ENCODE measurements at places on chromosomes 5 and 9.

GRCh38 chr5:114327987-114328386 is 33.9 kb upstream of the KCNN2 start:
- no peak for DNase-seq

- no peak for DNase-seq
Observed at GRCh38 chr5:69261034-69261433, 26.3 kb downstream of the CDK7 start.

GRCh38 chr5:39714036-39714698 is 289.4 kb upstream of the DAB2 start:
- no peak for DNase-seq

DNA sequence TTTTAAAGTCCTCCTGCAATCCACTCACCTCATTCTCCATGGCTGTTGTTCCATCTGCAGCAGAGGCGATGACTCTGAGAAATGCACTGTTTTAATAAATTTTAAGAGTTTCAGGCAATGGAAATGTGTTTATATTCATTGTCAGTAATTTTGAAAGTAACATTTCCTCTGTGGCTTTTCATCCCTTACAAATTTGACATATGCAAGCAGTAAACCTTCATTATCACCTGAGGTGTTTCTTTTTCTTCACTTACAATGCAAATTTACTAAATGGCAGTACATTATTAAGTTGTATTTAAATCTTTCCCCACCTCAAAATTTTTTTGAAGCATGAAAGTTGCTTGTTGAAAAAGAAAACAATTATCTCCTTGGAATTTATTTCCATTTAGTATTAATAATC is 136.9 kb downstream of the DIRAS2 start:
- no peak for DNase-seq

GRCh38 chr5:141633871-141634561 is 2.6 kb downstream of the HDAC3 start:
- DNase-seq = no peak

DNA sequence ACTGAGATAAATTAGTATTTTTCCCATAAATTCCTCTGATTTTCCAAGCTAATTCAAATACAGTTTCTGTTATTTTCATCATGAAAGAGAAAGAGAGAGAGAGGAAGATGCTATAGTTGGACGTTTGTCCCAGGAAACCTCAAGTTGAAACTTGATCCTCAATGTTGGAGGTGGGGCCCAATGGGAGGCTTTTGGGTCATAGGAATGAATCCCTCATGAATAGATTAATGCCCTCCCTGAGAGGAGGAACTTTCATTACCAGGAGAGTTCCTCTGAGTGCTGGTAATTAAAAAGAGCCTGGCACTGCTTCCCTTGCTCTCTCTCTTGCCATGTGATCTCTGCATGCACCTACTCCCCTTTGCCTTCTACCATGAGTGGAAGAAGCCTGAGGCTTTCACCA is 189.9 kb upstream of the SMC2 start:
- DNase-seq = no peak

DNA sequence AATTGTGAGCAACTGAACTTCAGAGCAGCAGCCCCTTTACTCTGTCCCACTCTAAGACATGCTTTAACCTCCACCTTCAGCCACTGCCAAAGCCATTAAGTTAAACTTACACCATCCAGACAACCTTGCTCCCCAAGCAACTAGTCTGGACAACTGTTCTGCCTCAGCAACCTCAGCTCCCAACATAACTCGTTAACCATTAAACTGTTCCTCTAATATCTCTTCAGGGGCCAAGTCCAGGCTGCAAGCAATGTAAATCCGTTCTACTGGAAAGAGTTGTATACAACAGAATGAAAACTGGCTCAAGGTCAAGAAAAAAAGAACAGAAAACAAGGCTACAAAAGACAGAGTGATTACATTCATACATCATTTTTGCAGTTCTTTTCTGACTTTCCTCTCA is 131.7 kb upstream of the TARS1 start:
- DNase-seq = no peak

- no peak for DNase-seq
Observed at GRCh38 chr9:104068546-104068945, 25.6 kb upstream of the SMC2 start.

- DNase-seq = no peak
Observed at GRCh38 chr9:107945493-107945892, 455.9 kb upstream of the KLF4 start.

DNA sequence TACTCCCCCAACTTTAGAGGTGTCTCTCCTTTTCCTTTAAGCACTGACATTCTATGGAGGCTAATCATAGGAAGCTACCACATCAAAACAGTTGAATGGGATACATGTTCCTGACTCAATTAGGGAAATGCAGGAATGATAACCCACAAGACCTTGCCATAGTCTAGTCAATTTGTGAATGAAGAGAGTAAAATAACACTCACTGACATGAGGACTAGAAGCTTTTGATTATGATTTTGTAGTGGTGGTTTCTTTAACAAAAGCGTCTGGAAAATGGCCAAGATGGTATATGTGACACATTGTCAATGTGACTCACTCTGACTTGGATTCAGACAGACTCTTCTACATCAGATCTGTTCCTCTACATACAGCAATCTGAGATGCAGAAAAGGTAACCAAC is 13.7 kb upstream of the PRELID2 start:
- DNase-seq = no peak

- DNase-seq = no peak
Observed at GRCh38 chr5:179381691-179382090, 36.4 kb upstream of the ADAMTS2 start.

GRCh38 chr5:53041071-53041692 is 52.0 kb downstream of the ITGA2 start:
- DNase-seq = no peak

- DNase-seq = no peak
Observed at GRCh38 chr5:15966651-15967050, 212.9 kb downstream of the MARCHF11 start.

DNA sequence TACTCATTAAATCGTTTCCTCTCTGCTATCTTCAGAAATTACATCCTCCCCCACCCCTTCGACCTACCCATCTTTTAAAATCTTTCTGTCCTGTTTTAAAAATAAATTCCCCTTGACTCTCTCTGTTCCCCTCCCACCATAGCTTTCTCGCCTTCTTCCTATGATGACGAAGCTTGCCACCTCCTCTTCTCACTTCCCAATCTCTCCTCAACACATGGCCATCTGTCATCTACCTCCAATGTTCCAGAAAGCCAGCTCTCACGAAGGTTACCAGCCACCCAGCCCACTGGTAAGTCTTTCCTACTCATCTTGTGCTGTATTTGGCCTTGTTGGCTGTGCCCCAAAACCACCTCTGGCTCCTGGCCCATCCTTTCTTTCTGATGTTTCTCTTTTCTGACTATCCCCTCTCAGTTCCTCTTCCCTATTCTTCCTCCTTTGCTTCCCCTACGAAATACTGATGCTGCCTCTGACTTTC is 346.3 kb downstream of the ENC1 start:
- DNase-seq = no peak

- no peak for DNase-seq
Observed at GRCh38 chr9:77013932-77014596, 5.4 kb upstream of the FOXB2 start.

- DNase-seq = no peak
Observed at GRCh38 chr5:79474367-79475151, 39.4 kb downstream of the HOMER1 start.

- no peak for DNase-seq
Observed at GRCh38 chr5:62779010-62779422, 200.4 kb downstream of the LRRC70 start.

DNA sequence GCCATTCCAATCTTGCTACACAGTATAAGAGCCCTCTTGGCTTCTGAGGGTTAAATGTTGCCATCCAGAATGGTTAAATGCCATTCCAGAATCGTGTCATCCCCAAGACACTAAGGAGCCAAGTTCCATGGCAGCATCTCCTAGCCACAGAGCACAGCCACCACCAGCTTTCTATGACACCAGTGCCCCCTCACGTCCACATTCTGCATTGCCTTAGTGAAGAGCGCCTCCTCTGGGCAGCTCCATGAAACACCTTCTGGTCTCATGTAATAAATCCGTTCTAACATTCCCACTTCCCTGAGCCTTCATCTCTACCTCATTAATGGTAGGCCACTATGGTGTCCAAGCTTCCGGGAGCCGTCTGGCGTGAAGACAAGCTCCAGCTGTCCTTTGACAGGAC is 12.4 kb downstream of the CBY3 start:
- DNase-seq = no peak

DNA sequence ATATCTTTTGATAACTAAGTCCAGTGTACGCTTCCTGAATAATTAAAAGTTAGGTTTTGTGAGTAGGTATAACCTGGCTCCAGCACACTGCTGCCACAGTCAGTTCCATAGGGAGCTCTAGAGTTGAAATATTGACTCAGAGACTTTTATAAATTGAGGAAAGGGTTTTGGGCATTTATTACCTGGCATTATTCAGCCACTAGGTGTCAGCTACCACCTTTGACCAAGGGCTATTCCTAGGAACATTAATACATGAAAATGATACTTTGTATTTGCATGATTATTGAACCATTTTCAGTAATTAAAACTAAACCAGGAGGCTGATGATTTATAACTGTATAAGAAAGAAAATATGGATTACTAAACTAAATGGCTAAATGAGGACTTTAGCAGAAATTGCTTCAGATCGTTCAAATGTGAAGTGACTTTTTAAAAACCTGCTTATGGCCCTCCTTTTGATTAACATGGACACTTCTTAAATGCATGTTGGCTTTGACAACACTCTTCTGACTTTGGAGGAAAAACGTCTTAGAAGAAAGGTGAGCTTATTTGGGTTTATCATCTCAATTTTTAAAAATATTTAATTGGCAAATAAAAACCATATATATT is 83.0 kb downstream of the SMC2 start:
- no peak for DNase-seq

DNA sequence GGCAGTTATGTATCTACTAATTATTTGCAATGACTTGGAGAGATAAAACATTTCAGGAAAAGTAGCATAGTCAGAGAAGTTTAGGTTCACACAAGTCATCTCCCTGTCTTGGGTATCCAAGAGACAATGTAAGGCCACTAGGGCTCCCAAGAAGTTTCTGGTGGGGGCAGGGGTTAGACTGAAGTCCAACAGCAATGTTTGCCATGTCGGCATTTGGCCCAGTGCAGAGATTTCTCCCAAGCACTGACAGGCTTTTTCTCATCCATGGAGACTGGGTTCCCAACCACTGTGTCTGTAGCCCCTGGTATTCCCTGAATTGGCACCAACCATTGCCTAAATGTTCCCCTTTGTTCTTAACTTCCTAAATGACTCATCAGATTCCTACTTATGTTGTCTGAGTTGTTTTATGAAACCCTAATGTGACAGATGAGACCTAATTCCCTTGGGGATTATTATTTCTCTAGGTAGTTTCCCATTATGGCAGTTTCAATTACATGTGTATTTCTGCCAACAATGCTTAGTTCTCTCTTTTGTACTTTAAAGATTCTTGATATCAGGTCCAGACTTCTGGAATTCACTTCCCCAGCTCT is 103.6 kb upstream of the EGFLAM start:
- DNase-seq = no peak

GRCh38 chr5:123157791-123158581 is 68.9 kb downstream of the PRDM6 start:
- DNase-seq = no peak

DNA sequence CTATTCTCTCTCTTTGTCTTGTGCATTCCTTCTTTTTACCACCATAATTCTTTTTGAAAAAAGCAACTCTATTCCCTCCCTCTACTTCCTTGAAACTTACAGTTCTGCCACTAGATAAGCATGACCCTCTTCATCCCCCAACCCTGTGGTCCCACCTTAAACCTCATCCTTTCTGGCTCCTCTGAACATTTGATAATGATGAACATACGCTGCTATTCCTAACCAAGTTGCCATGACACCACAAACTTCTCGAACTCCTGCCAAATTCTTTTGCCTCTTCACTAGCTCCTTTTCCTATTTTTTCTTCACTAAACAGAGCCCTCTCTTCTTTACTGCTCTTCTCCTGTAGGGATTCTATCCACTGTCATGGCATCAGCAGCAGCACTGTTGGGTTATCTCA is 57.1 kb downstream of the MOCS2 start:
- no peak for DNase-seq

DNA sequence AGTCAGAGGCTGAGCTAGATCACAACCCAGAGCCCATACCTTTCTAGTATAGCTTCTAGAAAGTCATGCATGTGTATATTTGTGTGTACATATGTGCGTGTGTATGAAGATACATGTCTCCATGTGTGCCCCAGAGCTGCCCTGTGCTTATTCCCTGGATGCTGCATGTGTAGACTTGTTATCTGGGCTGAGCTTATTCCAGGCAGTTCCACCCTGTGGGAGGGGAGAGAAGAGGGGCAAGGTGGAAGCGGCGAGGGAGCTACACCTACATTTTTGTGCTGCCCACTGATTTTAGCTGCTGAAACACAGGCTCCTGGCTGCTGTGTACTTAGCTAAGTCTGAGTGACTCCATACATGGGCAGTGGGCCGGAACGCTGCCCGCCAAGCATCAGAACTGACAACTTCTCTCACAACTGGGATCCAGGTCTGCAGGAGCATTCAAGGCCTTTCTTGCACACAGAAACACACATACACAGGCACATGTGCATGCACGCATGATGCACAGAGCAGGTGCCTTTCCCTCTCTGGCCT is 38.0 kb upstream of the XPA start:
- no peak for DNase-seq

GRCh38 chr5:148910216-148910615 is 83.8 kb downstream of the ADRB2 start:
- DNase-seq = no peak

GRCh38 chr5:21013237-21013636 is 1025.2 kb upstream of the CDH18 start:
- no peak for DNase-seq

- no peak for DNase-seq
Observed at GRCh38 chr5:104146652-104147051, 584.1 kb upstream of the NUDT12 start.

DNA sequence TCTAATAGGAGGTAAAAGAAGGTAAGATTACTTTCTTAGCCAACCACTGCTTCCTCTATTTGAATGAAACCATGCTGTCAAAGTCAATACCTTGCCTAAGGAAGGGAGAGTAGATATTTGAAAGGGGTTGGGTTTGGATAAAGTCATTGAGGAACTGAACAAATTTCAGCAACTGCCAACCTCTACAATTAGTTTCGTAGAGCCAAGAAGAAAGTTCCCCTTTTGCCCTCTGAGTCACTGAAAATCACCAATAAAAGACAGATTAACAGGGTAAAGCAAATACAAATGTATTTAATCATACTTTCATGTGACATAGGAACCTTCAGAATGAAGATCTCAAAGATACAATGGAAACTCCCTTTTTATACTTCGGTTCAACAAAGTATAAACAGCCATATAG is 615.7 kb downstream of the GABRG2 start:
- DNase-seq = no peak

- peak; percentile 41 for DNase-seq
Observed at GRCh38 chr5:95631991-95632675, 12.2 kb downstream of the GPR150 start.

GRCh38 chr9:2230362-2230761 is 215.2 kb downstream of the SMARCA2 start:
- DNase-seq = no peak

DNA sequence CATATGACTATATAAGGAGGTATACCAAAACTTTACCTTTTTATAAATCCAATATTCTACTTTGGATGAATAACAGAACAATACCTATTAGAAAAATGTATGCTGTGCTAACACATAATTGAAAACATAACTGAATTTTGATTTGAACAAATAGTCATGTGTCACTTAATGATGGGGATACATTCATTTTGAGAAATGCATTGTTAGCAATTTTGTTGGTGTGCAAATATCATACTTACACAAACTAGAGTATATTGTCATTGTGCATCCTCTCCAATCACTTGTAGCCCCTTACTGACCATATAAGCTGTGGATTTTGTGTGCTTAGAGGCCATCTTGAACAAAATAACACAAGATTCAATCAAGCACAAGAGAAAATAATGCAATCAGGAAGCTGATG is 72.3 kb upstream of the SLCO4C1 start:
- DNase-seq = no peak
